Activated effector memory CD4-positive, alpha-beta T cell treated with anti-CD3 and anti-CD28 coated beads, Interleukin-2, amount 50 U/mL, for 16 hours (primary cell): ENCODE measurements at places on chromosomes 3 and 15.

DNA sequence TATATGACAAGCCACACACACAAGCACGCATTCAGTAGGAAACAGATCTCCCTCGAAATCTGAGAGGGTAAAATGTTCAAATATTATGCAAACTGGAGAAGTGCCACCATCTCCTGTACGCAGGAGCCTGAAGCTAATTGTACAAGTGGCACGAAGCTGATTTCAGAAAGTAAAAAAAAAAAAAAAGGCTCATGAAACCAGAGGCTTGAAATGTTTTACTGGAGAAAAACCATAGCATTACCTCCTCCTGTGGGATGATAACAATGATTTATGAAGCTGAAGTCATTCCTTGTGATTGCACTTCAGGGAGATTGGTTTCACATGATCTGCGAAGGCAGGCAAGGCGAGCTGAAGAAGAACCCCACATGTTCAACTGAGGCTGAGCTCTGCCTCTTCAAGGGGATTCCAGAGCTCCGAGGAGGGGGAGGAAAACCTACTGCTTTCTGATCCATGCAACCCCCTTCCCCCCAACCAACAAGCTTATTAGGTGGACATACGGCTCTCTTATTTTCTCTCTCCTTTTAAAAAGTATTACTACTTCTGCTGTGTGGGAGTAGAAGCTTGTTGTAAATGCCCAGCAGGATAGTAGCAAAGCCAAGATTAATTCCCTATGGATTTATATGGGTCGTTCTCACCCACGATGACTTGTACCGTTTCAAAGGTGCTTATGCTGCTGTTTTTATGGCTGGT lies 101.1 kb downstream of the GREM1 start:
- no peak for DNase-seq

DNA sequence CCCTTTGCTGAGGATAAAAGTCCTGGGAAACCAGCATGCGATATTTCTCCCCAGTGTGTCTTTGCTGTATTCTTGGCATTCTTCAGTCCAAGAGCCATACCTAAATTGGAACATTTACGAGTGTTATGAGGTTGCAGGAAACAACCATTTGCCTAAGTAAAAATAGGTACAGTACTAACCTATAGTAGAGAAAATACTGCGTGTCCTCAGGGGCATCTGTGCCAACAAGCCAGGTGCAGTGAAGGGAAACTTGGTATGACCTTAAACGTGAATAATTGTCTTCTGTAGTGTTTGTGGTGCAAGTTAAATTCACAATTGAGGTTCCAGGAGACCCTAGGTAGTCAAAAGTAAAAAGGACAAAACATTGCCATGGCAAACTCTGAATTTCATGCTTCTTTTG lies 12.2 kb downstream of the IL5RA start:
- DNase-seq, result no peak

DNA sequence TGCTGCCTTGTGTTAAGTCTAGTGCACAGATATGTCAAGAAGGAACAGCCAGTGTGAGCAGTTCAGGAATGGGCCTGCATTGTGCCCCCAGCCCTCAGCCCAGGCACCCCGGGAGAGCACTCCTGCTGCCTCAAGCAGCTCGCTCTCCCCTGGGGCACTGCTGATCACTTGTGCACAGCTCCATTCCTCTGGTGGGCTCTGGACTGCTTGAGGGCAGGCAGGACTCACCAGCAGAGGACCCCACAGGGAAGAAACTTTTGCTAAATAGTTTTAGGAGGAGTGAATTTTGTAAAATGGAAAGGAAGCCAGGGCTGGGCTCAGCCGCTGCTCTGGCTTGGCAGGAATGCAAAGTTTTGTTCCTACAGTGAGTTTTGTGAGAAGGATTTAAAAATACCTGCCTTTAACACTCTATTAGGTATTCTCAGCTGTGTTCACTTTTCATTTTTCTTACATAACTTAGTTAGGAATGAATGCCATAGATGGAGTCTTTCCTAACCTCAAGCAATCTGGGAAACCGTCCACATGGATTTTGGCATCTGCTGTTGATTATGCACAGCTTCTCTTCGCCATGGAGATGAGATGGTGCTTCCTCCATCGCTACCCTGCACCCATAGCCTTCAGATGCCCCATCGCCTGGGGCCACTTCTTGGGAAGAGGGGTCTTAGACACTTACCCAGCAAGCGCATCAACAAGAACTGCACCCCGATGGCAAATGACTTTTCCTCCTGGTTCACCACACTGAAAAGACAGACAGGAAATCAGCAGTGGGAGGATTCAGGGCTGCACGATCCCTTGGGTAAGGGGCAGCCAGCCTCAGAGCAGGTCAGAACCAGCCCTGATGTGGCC lies 42.3 kb upstream of the RAB6B start:
- DNase-seq, result no peak

GRCh38 chr3:4600493-4600892 lies 107.3 kb downstream of the ITPR1 start:
- no peak for DNase-seq

DNA sequence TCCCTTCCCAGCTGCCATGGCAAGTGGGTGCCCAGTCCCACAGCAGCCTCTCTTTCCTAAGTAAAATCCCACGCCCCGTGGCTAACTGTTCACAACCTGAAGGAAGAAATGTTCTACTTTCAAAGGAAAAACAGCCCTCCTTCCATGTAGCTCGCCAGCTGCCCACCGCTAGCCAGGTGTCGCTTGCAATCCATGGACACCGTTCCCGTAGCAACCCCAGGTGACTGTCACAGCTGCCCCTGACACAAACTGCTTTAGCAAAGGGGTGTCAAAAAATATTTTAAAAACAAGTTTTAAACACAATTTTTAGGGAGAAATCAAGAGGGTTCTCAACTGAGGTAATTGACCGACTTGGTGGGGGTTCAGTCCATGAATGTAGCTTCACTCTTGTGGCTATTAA lies 21.0 kb upstream of the CGNL1 start:
- DNase-seq, result no peak

GRCh38 chr3:171658841-171659240 lies 151.4 kb downstream of the PLD1 start:
- no peak for DNase-seq

- no peak for DNase-seq
Observed at GRCh38 chr3:107413264-107413663, 36.0 kb downstream of the CCDC54 start.

DNA sequence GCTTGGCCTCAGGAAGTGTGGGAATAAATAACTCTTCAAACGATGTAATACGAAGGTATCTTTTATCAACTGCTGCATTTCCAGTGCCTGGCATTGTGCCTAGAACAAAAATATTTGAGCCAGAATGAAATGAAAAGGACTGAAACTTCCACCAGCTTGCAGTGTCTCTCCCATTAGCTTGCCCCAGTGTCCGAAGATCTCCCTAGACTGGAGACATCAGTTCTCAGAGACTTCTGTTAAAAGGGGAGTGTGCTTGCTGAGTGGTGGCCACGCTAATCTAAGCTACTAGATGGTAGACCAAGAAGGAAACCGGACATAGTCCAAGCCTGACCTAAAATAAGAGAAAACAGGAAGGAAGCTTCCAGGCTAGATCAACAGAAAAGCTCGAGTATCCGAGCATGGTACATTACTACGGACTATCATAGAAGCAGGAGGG lies 28.6 kb downstream of the KCNAB1 start:
- no peak for DNase-seq

DNA sequence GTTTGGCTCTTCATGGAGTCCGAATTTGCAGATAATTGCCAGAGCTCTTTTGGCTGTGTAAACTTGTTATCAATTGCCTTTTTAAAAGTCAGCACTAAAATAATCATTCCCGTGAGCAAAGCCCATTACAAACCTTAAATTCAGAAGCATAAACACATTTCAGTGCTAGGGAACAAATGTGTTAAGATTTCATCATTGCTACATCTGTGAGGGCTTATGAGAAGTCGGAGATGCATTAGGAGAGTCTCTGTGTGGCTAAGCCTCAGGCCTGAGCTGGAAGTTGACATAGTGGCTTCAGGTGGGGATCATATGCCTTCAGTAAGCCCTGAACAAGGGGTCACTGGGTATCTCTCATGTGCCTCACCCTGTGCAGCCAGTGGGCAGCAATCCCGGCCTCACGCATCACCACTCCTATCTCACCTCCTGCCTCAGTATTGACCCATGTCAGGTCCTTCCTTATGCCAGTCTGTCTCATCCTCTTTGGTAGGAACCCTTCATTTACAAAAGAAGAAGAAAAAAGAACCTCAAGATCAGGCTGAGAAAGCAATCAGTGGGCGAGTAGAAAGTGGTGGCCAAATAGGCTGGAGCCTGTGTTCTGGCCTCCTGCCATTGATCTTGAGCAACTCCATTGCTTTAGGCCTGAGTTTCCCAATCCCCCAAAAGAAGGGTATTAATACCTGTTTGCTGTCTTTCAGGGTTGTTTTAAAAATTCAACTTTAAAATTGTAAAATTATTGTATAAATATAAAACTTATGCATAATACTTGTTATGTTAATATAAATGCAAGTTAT lies 233.5 kb downstream of the IL20RB start:
- DNase-seq, result no peak

DNA sequence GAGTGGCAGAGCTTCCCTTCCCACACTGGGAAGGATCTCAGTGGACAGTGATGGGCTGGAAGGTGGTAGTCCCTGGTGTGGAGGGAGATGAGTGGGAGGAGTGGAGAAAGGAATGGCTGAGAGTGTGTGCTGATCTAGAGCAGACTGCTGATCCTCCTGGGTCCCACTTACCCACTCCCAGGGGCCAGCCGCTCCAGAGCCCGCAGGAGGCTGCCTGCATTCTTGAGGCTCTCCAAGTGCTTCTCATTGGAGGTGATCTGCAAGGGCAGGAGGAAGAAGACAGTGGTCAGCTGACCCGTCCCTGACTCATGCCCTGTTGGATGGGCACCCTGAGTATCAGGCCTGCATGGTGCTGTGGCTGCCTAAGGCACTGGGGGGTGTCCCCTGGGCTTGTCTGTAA lies 50.0 kb downstream of the CTNNB1 start:
- DNase-seq, result no peak

- DNase-seq, result peak; percentile 16
Observed at GRCh38 chr15:70199540-70200410, 102.1 kb upstream of the TLE3 start.

GRCh38 chr3:42517117-42517516 lies 14.7 kb downstream of the VIPR1 start:
- DNase-seq, result no peak

DNA sequence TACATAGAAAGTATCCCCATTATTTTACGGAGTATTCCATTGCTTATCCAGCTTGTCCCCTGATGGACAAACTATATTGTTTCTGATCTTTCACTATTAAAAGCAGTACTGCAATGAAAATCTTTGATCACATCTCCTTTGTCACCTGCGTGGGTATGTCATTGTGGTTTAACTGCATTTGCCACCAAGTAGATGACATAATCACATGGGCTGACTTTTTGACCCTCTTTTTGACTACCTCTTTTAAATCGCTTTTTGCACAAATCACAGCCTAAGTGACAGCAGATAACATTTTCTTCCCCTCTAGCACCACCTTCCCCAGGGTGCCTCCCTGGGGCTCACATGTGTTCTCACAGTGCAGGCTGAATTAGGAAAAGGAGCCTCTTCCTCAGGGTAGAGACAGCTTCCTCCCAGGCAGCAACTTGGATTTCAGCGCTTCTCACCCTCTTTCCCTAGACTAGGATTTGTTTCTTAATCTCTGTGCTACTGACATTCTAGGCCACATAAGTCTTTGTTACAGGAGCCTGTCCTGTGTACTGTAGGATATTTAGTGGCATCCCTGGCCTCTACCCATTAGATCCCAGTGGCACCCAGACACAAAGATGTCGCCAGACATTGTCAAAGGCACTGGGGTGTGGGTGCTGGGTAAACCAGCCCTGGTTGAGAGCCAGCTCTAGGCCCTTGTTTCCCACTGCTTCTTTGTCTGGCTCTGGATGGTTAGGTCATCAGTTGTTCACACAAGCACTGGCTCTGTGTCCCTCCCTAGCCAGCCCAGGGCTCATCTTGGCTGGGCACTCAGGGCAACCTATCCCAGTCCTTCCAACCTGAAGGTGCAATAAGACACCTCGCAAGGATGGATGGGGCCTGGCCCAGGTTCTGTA lies 1.3 kb upstream of the RBP1 start:
- DNase-seq, result no peak

DNA sequence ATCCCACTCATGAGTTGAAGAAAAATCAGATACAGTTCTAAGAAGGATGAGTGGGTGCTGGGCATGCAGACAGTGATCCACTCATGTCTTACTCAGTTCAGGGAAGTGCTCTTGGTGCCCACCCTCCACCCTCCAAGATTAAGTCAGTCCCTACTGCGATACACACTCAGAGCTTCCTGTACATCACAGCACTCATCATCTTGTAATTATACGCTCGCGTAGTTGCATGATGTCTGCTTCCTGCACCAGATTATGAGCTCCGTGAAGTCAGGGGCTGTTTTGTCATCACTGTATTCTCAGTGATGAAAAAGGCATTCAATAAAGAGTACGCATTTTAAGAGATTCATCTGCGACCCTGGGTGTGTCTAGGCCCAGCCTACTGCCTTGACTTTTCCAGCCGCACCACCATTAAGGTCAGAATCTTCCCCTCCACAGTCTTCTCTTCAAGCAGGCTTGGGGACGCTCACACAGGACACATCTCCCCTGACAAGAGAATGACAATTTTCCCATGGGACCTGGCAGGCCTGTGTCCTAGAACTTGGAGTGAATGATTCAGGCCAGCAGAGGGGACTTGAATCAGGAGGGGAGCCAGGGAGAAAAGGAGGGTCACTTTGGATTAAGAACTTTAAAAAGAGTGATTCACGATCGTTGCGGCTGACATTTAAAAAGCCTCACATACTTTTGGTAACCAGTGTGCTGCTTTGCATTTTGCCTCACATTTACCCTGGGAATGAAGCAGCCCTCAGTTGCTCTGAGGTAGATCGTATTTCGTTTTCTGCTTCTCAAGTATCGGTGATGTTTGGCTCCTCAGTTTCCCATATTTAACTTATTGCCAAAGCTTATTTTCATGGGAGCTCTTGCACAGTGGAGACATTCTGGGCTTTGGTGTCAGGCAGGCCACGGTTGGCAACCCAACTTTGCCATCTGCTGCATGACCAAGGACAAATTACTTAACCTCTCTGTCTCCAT lies 7.9 kb upstream of the PDE8A start:
- no peak for DNase-seq

GRCh38 chr15:58666957-58667356 lies 82.5 kb downstream of the ADAM10 start:
- DNase-seq, result no peak

DNA sequence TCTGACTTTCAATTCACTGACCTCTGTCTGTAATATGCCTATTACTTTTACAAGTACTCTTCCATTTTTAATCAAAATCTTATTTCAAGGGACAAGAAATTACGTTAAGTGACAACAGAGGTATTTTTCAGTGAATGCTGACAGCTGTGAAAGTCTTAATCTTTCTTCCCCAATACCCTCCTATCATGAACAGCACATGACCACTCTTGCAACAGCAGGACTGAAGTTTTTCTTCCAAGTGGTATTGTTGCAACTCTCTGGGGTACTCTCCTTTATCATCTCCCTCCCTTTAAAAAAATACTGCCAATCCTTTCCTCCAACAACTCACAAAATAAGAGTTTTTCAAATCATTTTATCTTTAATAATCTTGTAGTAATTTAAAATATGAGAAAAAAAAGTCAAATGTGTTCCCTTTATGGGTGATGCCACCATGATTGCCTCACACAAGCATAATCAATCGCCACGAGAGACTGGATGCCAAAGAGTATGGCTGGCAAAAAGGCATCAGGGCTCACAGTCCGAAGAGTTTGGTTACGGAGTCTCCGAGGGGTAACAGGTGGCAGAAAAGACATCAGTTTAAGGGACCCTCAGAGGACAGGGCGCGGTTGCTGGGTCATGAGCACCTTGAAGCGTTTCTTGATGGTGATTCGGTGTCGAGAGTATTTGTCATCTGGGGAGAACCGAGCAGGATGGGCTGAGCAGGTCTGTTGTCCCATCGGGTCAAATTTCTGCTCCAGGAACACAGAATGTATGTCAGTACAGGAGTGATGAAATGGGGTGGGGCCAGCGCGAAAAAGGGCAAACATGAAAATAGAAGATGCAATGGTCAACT lies 1.3 kb downstream of the NOP10 start:
- no peak for DNase-seq
